ENCODE measurements at places on chromosomes 5 and 9. TPM values are rescaled to one million over a fixed set of nuclear protein-coding genes. Genes with fewer than 3 reads are reported as not detected.

The IRX1 gene
- 7.5 TPM for total RNA-seq

The HSPA5 gene
- total RNA-seq: 282 TPM

The SLIT3 gene
- 70.0 TPM for total RNA-seq

The PTCH1 gene
- 25.9 TPM for total RNA-seq

The FOXD4 gene
- 0.75 TPM for total RNA-seq

The PCDHGA1 gene
- total RNA-seq: 0.46 TPM

The CCL28 gene
- 7.7 TPM for total RNA-seq

The PDE6A gene
- 0.09 TPM for total RNA-seq

The PCDHGA11 gene
- total RNA-seq: 2.6 TPM

The C5orf52 gene
- total RNA-seq: not detected

The RAB3C gene
- total RNA-seq: 0.67 TPM

The PCA3 gene
- total RNA-seq: not detected

The NUTM2G gene
- total RNA-seq: not detected
